Activated CD8-positive, alpha-beta memory T cell treated with anti-CD3 and anti-CD28 coated beads, Interleukin-2, amount 10 ng/mL, durations not matched to agents 7 days and 5 days (primary cell): ENCODE measurements at places on chromosomes 5 and 9.

DNA sequence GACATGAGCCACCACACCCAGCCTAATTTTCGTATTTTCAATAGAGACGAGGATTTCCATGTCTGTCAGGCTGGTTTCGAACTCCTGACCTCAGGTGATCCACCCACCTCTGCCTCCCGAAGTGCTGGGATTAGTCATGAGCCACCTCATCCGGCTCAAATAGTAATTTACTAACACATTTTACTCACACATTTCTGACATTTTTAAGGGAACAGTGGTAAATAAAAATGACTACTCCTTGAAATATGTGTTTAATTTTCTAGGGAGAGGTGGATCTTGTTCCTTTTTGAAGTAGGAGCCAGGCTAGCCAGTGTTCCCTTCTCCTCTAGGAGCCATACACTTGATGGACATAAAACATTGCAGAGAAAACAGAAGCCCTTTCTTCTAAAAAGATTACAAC lies 55.2 kb upstream of the ERBIN start:
- no peak for DNase-seq

DNA sequence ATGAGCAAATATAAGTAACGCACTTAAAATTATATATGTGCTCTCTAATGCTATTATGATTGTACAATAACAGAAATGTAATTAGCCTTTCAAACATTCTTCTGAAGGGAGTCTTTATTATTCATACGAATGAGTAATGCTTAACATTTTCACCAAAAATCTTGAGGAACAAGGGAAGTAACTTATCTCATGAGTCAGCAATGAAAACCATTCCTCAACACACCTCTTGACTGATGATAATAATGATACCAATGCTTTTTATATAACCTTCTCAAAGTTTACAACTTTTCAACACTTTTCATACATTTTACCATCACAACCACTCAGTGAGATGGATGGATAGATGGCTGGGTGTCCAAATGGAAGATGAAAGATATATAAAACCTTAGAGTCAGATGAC lies 369.3 kb downstream of the BNC2 start:
- no peak for DNase-seq

- DNase-seq, result peak; percentile 80
These were observed 1.9 kb upstream of the CNTFR start for GRCh38 chr9:34591248-34591916.

GRCh38 chr9:127507751-127508648 lies 56.7 kb downstream of the LRSAM1 start:
- DNase-seq, result no peak

GRCh38 chr5:157912621-157913325 lies 53.8 kb upstream of the CLINT1 start:
- DNase-seq, result no peak

DNA sequence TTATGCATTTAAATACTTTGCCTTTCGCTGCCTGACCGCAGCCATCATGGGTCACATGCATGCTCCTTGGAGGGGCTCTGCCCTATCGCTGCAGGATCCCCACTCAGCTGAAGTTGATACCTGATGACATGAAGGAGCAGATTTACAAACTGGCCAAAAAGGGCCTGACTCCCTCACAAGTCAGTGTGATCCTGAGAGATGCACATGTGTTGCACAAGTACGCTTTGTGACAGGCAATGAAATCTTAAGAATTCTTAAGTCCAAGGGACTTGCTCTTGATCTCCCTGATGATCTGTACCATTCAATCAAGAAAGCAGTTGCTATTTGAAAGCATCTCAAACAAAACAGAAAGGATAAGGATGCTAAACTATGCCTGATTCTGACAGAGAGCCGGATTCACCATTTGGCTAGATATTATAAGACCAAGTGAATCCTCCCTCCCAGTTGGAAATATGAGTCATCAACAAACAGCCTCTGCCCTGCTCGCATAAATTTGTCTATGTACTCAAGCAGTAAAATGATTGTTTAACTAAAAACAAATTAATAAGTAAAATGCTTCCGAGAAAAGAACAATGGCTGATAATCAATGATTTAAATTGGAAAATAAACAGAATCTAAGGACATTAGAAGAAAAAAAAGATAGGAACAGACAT lies 41.6 kb upstream of the PPP2CA start:
- DNase-seq, result no peak

- DNase-seq, result no peak
These were observed 11.7 kb upstream of the AQP3 start for GRCh38 chr9:33459115-33459514.

- DNase-seq, result peak; percentile 63
These were observed 45.7 kb upstream of the TGFBR1 start for GRCh38 chr9:99058964-99059921.

- peak; percentile 16 for DNase-seq
These were observed 60.1 kb upstream of the AFAP1L1 start for GRCh38 chr5:149211566-149211965.

DNA sequence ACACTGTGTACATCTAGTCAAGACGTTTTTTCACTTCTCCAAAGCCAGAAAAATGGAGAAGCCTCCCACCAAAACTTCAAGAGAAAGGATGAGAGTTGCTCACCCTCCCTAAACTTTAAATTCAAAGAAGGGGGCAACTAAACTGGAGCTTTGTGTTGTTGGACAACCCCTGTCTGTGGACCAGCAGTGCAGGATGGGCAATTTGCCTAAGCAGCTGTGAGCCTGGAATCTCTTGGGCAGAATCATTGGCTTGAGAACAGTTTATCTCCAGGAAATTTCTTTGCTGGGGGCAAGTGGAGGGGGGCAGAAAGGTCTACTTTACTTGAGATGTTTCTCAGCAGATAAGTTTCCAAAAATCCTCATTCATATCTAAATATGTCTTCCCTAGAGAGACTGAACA lies 151.8 kb downstream of the MUSK start:
- DNase-seq, result no peak

- DNase-seq, result no peak
These were observed 33.4 kb downstream of the ACER2 start for GRCh38 chr9:19442240-19442639.

- no peak for DNase-seq
These were observed 29.4 kb downstream of the ABITRAM start for GRCh38 chr9:108963459-108964143.

DNA sequence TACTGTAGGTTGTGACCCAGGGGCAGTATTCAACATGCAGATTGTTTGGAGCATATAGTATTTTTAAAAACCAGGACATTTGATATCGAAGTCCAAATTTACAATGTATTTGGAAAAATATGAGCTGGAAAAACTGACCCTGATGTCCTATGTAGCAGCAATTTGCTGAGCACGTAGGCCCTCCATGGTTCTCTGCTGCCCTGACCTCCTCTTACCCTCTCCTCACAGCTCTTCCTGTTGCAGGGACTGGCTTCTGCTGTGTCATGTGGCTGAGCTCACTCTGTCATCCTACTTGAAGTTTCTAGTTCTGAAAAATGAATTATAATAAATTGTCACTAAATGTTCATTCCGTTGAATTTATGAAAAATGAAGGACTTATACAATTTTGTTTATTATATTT lies 4.1 kb upstream of the ASPN start:
- DNase-seq, result no peak

- DNase-seq, result peak; percentile 84
These were observed 151.4 kb downstream of the HSD17B3 start for GRCh38 chr9:96150324-96151227.

GRCh38 chr9:73579823-73580222 lies 428.2 kb downstream of the ANXA1 start:
- no peak for DNase-seq

GRCh38 chr9:107744873-107745272 lies 255.3 kb upstream of the KLF4 start:
- no peak for DNase-seq

GRCh38 chr5:138641547-138642298 lies 66.5 kb upstream of the HSPA9 start:
- peak; percentile 80 for DNase-seq

GRCh38 chr5:10328323-10328722 lies 20.6 kb upstream of the CMBL start:
- DNase-seq, result no peak

- no peak for DNase-seq
These were observed 199.3 kb upstream of the PDE4D start for GRCh38 chr5:60092671-60093422.

DNA sequence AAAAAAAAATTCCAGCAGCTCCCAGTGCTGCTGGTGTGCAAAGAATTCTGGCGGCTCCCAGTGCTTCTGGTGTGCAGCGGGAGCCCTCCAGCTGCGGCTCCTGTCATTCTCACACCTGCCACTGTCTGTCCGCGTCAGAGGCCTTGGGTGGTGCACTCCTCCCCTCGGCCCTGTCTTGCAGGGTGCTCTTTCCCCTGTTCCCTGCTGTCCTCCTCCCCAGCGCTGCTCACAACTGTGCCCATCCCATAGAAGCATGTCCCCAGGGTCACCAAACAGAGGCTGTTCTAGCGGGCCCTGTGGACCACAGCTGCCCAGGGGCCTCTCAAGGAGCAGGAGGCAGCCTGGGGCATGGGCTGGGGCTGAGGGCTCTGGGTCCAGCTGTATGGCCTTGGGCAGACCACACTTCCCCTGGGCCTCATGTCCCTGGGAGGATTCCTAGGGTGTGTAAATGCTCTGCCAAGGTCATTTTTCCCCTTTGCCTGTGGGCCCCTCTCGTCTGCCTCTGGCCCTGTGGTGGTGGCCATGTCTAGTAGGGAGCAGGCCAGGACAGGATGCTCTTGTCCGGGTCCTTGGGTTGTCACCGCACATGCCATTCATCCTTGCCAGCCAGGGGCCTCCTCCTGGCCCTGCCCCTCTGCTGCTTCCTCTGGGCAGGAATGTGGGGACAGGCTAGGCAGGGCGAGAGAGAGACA lies 68.2 kb downstream of the PHF2 start:
- peak; percentile 15 for DNase-seq

- peak; percentile 92 for DNase-seq
These were observed 23.9 kb downstream of the PIK3R1 start for GRCh38 chr5:68239487-68239886.

DNA sequence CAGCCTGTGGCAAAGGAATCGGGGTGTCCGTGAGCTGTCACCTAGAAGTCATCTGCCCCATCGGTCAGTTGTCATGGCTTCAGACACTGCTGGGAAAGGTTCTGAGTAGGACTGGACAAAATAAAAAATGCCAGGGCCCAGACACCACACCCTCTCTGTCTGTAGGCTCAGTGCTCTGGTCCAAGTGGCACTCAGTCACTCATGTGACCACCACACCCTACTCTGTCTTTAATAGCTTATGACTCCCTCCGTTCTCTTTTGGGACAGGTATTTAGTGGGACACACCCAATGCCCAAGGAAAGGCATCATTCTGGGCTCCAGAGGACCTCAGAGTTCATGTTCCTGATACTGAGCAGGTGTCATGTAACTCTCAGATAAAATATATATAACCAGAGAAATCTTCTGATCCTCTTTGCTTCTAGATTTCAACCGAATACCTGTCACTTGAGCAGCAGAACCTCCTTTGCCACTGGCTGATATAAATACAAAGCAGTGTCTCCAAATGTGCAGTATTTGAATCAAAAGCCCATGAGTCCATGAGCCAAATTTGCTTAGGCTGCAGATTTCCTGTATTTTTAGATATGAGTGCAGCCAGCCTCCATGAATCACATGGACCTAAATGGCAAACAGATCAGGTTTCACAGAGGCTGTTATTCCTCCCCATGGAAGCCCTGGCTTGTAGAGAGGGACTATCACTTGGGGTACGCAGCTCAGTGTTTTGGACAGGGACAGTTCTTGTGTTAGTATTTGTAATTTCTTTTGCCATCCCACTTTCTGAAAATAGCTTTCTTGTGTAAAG lies 272.0 kb downstream of the ARHGAP26 start:
- no peak for DNase-seq

DNA sequence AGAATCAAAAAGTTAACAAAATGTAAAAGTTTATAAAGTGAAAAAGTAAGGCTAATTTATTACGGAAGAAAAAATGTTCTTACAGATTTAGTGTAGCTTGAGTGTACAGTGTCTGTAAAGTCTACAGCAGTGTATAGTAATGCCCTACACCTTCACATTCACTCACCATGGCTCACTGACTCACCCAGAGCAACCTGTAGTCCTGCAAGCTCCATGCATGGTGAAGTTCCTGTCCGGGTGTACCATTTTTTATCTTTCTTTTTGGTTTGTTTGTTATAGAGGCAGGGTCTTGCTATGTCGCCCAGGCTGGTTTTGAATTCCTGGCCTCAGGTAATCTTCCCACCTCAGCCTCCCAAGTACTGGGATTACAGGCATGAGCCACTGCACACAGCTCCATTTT lies 93.6 kb downstream of the MED27 start:
- no peak for DNase-seq

DNA sequence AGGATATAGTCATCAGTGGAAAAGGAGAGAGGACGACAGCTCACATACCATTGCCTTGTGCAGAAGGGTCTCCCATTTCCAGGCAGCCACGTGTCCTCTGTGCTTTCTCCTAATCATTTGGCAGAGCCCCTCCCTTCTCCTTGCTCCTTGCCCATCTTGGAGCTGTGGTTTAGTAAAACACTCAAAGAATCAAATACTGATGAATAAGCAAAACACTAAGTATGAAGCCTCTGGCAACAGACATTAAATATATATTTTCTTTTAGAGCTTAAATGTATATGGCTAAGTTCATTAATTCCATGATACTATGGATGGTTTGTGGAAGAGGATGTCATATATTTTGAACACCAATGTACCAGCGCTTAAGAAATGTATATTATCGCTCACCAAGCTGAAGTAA lies 278.5 kb downstream of the SAXO1 start:
- DNase-seq, result no peak

- DNase-seq, result no peak
These were observed 1201.4 kb upstream of the C9orf72 start for GRCh38 chr9:28774433-28775235.

GRCh38 chr9:96163712-96164111 lies 138.3 kb downstream of the HSD17B3 start:
- DNase-seq, result no peak

DNA sequence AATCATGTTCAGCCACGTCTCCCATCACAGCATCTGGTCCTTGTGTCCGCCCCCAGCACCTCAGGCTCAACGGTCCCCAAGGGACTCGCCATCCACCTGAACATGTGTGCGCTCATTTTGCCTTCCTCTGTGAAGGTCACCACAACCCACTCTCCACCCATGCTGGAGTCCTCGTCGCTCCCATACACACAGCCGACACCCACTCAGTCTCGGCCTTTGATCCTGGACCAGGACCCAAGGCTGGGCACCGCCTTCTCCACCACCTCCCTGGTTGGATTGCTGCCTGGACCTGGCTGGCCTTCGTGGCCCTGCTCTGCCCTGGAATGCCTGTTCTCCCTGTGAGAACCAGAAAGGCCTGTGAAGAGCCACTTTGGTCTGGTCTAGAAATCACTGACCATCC lies 60.3 kb downstream of the UBE2QL1 start:
- no peak for DNase-seq

- DNase-seq, result no peak
These were observed 16.6 kb downstream of the SQSTM1 start for GRCh38 chr5:179837076-179838011.

GRCh38 chr5:157951673-157952373 lies 92.9 kb upstream of the CLINT1 start:
- DNase-seq, result no peak

DNA sequence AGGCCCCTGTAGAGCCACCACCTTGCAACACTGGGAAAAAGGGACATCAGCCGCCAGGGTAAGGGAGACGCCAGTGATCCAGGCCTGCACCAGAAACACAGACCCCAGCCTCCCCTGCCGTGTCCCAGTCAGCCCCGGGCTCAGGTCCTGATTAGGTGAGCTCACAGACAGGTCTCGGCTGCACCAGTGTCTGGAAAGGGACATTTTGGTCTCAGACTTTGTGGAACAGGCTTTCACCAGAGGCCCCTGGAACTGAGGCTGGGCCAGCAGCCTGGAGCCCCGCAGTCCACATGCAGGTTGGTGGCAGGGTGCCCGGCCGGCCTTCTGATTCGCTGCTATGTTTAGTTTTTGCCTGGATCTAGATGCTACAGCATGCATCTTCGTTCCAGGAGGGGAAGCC lies 369.0 kb upstream of the IRX4 start:
- no peak for DNase-seq

- DNase-seq, result no peak
These were observed 174.5 kb upstream of the MAP3K1 start for GRCh38 chr5:56640763-56641406.
